ENCODE measurements at places on chromosomes 5 and 9.
A peak's percentile ranks its signal among the peaks of the same experiment; 100 is the strongest.

DNA sequence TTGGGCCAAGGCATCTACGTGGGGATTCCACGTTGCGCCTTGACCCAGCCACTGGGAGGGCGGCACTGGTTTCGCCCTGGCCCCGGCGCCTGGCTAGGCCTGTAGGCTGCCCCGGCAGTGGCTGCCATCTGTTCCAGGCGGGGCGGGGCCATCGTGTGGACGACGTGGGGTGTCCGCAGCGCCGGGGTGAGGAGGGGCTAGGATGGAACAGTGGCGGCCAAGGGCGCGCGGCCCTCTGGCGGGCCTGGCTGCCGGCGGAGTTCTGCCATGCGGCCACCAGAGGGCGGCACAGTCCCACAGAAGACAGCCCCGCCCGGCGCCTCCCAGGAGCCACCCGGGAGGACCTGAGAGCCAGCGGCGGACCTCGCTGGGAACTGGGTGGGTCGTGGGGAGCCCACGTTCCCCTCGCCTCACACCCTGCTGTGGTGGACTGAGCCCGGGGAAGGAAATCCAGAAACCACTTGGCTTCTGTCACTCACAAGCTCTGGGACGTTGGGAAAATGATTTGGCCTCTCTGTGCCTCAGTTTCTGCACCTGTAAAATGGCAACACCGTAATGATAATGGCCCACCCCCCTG lies 22.6 kb upstream of the RAPGEF1 start:
- DNase-seq, result peak; percentile 79

- no peak for DNase-seq
Measured at GRCh38 chr9:134595014-134595413, 46.6 kb upstream of the COL5A1 start.

DNA sequence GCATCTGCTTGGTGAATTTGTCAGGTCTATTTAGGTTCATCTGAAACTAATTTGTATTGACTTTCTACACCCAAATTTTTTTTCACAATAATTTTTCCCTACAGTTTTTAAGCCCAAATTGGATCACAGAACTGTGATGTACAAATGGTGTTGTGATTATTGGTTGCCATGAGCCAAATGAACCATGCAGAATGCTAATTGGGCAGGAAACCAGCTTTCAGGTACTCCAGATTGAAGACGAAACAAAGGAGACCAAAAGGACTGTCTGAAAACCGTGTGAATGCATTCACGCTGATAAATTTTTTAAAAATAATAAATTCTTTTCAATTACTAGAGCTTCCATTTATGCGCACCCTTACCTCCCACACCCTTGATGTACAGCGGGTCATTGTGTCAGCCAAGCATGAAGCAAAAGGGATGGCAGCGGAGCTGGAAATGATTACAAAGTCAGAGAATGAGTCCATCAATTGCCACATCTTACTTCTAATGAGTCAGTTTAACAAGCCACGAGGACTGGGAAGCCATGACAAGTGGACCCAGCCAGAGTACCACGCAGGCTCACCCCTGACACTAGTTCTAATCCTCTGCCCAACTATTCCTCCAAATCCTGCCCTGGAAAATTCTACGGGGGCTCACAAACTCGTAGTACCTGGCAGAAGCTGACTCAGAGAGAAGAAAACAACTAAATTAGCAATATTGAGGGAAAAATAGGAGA lies 66.5 kb downstream of the SEMA6A start:
- no peak for DNase-seq

DNA sequence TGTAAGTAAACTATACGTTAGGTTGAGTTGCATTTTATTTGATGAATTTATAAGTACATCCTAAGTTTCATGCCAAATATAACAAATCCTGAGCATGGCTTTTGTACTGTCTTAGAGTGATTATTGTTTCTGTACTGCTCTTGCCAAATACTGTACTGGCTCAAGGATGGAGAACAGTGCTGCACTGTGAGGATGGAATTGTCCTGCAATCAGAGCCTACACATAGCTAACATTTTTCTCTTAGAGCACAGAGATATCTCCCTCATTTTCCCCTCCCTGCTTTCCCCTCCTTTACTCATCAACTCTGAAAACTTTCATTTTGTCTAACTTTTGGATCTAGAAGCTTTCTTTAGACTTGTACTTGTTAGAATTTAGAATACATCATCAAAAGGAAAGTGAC lies 28.3 kb downstream of the LRRC70 start:
- no peak for DNase-seq

DNA sequence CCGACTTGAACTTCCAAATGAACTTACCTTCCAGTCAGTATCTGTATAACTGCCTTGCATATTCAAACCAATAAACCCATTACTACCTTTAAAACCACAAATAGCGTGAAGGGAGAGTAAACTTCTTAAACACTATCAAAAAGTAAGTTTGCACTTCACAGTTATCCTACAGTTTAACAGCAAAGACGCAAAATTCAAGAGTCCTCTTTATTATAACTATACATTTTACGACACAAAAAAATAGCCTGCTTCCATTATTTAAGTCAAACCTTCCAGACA lies 1.8 kb downstream of the PTBP3 start:
- DNase-seq, result no peak

DNA sequence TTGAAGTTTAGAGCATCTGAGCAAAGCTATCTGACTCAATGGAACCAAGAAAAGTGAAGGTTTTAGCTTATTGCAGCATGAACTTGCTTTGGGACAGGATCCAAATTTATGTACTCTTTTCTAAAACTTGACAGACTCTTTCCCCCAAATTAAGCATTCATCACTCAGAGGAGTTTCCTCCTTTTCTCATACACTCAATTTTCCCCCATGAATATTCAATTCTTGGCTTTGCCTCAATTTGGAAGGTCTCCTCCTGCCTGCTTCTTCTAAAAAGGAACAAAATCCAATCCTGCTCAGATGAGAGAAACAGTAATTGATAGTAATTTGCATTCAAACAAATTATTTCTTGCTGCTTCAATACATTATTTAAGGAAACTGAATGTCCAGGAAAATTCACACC lies 5.0 kb downstream of the ACTL7A start:
- DNase-seq, result no peak

- DNase-seq, result no peak
Measured at GRCh38 chr5:84614906-84615305, 230.2 kb upstream of the EDIL3 start.

DNA sequence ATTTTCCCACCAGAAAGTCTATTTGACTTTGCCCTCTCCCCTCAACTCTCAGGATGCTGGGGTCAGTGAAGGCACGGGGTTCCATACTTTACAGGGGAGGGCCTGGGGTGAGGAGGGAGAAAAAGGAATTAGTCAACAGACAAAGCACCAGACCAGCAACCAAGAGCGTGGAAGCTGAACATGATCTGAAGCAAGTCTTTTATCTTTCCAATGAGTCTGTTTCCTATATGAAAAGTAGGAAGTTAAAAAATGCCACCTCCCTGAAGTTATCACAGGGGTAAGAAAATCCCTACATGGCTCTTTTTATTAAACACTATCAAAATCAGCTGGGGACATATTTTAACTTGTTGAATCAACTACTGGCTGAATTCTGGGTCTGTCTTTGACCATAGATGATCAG lies 337.0 kb downstream of the TRPM3 start:
- DNase-seq, result no peak

DNA sequence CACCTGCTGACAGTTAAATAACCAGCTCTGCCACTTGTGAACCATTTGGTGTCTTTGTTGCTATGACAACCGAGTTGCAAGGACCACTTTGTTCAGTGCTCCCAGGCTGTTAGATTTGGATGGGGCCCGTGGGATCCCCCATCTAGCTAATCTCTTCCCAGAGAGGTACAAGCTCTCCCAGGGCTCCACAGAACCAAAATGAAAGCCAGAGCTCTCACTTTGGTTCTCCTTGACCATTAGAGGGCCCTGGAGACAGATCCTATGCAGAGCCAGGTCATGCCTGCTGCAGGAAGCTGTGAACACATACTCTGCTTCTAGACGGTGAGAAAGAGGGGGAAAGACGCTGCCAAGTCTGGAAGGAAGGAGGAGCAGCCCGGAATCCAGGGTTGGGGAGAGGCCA lies 224.6 kb downstream of the GABBR2 start:
- no peak for DNase-seq

DNA sequence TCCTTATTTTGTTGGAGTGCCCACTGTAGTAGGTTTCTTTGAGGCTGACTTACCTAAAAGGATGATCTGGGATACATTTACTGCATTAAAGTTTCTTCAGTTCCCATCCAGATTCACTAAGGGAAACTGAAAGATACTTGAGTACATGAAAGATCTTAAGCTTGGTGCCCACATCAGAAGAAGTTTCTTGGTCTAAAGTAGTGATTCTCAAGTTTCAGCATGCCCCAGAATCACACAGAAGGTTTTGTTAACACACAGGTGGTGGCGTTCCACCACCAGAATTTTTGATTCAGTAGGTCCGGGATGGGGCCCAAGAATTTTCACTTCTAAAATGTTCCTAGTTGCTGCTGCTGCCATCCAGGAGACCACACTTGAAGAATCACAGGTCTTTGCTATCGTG lies 171.0 kb downstream of the ZNF462 start:
- no peak for DNase-seq

DNA sequence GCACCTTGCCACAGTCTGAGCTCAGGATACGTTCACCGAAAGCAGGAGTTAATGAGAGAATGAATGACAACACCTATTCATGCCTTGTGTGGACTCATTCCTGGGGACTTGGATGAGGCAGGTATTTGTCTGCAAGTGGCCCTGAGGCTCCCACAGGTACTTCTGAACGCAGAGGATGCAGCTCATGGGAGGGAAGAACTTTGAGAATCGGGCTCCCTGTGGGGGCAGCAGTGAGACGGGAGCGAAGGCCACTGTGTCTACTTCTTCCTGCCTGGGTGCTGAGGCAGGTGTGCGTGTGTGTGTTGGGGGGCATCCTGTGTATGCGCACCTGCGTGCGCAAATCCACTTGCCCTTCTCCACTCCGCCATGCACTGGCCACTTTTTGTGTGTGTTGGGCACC lies 42.2 kb downstream of the PTPN3 start:
- no peak for DNase-seq

GRCh38 chr9:18492612-18493011 lies 18.7 kb downstream of the ADAMTSL1 start:
- no peak for DNase-seq

DNA sequence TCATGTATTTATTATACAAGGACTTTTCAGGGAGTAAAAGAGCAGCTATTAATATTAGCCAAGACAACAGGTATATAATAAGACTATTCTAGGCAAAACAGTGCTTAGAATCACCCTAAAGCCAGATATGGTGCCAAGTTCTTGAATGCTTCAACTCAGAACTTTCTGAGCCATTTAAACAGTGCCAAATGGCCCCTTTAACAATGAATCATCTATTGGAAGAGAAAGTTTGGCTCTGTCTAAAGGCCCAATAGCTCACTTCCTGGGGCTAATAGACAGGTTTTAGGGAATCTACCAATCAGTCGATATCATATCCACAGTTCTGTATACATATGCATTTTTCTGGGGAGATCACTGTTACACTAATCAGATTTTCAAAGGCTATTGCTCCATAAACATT lies 42.9 kb downstream of the ZNF474 start:
- no peak for DNase-seq

DNA sequence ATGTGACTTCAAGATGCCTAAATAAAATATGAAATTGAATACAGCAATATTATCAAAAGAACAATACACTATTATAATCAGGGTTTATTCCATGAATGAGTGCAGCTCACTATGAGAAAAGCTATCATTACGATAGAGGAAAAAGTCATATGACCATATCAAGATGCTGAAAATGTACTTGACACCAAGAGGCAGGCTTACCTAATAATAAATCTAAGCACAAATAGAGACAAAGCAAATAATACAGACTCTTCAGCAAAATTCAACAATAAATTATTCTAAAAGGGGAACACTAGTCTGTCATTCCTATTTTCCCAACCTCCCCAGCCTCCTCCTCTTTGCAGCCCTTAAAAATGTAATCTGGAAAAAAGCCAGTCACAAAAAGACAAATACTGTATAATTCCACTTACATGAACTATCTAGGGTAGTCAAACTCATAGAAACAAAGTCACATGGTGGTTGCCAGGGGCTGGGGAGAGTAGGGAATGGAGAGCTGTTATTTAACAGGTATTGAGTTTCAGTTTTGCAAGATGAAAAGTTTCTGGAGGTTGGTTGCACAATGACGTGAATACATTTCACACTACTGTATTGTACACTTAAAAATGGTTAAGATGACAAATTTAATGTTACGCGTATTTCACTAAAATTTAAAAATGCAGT lies 148.4 kb downstream of the NFIB start:
- DNase-seq, result no peak

DNA sequence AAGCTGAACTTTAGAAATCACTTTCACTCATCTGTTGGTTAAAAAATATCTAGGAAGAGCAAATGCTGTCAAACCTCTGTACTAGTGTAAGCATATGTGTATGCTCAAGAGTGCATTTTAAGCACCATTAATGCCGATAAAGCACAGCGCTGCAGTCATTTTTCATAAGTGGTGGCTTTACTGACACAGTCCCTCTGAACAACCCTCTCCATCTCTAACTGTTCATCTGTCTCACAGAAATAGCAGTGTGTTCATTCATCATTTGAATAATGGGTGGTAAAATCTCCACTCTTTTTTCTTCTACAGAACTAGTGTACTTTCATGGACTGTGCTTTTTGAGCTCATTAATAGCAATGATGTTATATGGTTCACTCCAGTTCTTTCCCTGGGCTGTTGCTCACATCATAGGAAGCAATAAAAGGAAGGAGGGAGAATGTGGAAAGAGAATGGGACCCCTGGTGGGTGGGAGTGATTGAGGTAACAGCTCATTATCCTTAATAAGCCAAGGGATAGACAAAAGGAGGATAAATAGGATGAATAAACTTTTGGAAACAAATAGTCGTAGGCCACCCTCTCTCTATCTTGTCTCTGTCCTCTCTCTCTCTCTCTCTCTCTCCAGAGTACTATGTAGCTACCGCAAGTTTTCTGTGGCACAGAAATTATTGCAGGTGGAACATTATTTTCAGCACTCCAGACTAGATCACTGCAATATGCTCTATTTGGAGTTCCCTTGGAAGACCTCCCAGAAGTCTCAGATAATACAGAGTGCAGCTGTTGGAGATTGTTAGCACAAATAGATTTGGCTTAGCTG lies 117.9 kb upstream of the PRDM9 start:
- DNase-seq, result no peak

DNA sequence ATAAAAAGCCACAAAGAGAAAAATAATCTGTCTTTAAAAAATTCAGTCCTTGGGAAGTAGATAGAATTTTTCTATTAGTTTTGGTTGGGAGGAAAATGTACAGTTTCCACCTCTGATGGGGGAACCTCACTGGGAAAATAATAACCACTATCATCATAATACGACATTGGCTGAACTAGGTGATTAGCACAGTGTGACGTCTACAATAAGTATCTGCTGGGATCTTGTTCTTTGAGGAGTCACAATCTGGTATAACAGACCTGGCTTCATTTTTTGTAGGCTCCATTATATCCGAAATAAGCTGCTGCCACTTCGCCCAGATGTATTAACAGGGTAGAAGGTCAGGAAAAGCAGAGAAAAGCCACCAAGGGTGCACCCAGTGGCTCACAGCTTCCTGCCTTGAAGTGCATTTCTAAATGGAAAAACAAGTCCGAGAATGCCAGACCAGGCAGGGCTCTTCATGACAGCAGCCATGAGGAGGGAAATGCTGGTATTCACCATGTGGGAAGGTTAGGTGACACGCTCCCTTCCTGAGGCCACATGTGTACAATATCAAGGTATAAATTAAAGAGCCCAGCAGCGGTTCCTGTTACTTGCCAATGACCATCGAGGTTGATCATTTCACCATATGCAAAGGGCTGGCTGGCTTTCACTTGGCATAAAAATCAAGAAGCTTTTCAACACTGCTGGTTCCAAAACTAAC lies 152.8 kb downstream of the PRELID2 start:
- no peak for DNase-seq
